CD4-positive, alpha-beta T cell treated with Interferon alpha-2 for 1 hour (primary cell): ENCODE measurements at places on chromosomes 12 and 14.

DNA sequence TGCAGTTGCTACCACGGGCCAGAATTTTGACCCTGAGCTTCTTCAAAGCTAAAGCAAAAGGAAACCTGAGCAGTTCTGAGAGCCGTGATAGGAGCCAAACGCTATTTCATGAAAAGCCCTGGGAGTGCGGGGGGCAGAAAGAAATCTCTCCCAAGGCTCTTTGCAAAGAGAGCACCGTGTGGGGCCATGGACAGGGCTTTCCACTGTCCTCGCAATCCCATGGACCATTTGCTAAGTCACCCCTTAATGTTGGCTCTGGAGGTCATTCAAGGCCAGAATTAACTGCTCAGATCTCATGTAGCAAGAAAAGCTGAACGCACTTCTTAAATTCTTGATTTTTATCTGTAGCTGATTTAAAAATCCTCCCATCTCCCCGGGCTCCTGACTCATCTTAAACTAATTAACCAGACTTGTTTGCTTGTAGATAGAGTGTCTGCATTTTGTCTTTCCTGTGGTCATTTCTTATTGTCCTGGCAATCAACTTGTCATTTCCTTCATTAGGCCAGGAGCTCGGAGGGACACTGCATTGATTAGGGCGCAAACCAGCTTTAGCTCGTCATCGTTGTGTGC, 24.8 kb downstream of the CLSTN3 start:
- DNase-seq, result no peak

DNA sequence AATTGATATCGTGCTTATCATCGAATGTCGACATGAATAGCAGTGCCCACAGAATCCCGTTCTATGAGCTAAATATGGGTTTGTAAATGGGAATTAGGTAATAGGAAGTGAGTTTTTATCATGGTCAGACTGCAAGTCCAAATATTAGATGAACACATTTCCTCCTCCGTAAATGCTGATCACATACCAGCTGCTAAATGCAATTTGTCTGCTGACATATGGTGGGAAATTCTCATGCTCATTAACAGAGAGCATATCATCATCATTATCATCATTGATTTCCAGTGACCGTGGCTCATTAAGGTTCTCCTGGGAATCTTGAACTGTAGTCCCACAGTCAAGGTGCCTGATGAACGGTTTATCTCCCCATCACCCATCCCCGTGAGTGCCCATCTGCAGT, 998.8 kb upstream of the TMEM132C start:
- no peak for DNase-seq

DNA sequence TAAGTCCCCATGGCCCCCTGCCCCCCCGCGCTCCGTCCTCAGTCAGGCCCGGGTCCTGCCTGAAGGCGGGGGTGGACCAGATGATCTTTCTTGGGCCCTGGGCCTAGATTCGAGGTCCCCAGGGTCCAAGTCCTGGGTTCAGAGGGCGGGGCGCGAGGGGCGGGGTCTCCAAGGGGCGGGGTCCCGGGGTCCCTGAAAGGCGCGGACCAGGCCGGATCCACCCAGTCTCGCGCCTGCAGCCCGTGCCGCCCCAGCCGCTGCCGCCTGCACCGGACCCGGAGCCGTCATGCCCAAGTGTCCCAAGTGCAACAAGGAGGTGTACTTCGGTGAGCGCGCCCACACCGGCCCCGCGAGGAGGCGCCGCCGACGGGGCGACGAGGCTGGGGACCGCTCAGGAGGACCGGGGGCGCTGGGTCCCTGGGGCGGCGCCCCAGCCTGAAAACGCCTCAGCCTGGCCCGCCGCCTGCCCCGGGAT, 325 bp downstream of the CRIP1 start:
- DNase-seq, result peak; percentile 79

- DNase-seq, result no peak
These were observed 7.5 kb upstream of the IFT81 start for GRCh38 chr12:110116623-110117022.

DNA sequence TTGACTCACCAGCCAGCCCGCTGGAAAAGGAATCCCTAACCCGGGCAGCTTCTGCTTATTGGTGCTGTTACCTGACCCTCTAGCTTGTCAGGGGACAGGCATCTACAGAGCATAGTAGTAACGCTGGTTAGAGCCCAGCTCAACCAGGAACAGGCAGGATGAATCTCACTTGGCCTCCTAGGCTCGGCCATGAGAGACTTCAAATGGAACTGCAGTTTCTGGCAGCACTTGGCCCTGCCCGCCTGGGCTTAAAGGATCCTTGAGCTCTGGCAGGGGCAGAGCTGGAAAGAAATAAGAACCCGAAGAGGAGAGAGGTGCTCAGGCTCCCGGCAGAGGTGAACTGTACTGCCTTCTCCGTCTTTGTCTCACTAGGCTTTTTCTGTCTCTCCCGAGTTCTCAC, 2.3 kb upstream of the LHX5 start:
- DNase-seq, result no peak

DNA sequence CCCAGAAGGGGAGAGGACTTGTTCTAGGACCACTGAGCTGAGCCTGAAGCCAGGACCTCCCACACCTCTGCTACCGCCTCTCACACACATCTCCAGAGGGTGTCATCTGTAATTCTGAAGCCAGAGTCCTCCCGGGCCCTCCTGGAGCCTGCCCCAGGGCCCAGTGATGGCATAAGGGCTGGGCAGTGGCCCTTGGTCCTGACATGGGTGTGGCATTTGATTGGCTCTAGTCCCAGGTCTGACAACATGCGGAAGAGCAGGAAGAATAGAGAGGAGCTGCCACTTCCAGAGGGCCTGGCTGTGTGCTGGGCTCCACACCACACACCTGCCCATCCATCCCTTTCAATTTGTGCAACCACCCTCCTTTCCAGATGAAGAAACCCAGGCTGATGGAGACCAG, 144.3 kb upstream of the GSC start:
- no peak for DNase-seq

DNA sequence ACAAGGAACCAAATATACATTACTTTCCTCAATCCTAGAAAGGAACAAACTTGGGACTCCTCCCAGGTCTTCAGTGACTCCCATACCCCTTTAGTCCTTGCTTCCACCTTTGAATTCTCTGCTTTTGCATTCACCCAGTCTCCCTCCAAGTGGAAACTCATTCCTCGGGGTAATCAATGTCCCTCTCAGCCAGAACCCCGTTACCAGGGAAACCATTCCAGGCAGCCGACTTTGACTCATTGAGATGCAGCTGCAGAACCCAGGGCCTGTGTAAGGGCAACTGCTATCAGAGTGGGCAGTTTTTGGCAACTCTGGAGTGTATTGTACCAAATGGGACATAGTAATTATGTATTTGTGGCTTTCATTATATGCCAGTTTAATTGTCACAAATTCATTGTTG, 186.2 kb downstream of the NRXN3 start:
- DNase-seq, result no peak

DNA sequence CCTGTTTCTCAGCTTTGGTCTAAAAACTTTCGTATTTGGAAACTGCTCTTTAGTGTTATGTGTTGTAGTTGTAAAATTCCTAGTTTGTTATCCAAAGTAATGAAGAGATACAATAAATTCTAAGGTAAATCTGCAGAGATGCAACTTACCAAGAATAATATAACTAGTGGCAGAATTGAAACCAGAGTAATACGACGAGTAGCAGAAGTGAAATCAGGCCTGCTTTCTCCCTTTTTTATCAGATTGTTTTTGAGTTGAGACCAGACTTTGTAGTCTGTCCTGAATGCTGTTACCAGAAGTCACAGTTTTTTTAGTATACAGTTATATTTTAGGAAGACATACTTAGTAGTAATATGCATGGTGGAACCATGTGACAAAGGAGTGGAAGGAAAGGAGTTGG, 12.5 kb downstream of the PAPOLA start:
- DNase-seq, result no peak

- DNase-seq, result peak; percentile 73
These were observed 1.6 kb downstream of the TMEM121 start for GRCh38 chr14:105527826-105528585.

DNA sequence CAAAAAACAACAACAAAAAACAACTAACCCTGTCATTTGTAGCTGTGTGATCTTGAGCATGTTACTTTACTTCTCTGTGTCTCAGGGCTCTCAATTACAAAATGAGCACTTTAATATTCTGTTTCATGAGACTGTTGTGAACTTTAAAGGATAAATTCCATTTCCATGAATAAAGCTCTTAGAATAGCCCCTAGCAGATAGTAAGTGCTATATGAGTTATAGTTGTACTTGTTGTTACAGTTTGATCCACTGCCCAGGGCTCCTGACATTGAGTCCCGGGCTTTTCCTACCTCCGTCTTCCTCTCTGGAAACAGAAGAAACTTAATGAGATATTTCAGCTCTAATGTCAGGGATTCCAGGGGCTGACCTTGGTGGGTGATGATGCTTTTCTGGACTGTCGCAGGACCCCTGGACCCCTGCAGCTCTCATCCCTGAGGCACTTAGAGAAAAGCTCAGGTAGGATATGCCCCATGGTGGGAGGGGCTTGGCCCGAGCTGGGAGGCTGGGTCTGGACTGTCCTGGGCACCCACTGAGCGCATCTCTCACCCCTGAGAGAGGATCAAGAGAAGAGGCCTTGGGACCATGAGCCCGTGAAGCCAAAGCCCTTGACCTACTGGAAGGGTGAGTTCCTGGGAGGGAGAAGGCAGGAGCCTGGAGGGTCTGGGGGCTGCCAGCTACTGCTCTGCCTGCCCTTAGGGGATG, 5.1 kb downstream of the P3H3 start:
- DNase-seq, result no peak

DNA sequence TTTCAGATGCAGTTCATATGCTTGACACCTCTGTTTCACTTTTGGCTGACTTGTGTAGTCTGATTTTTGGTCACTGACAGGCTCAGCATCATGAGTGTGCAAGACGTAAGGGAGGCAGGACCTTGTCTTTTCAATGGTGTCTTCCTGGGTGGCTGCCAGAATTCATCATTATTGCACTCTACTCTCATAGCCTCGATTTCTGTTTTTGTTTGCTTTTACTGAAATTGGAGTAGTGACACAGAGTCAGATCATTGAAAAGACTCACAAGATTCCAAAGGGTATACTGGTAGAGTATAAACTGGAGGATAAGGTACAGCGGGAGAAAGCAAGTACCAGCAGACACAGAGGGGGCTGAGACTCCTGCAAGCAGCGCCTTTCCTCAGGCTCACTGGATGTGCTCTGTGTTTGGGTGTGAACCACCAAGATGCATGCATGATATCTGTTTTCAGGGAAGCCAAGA, 126.3 kb upstream of the FGD4 start:
- no peak for DNase-seq

DNA sequence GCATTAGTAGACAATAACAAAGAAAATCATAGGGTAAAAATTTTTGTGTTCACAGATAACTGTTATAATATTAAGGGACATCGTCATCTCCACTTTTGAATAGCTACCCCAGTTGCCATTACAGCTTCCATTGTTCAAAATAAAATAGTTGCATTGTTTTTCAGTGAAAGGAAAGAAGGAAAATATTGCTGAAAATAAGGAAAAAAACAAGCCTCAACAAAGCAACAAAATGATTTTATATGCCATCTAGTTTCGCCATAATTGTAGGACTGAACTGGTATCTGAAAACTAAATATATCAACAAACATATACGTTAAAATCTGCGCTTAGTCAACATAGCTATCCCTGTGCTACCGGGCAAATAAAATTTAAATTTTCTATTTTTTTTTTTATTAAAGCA, 3.3 kb downstream of the CDK17 start:
- DNase-seq, result no peak

- DNase-seq, result no peak
These were observed 215.0 kb downstream of the KIF26A start for GRCh38 chr14:104353221-104353920.

GRCh38 chr14:95892142-95892541, 15.5 kb downstream of the TUNAR start:
- DNase-seq, result no peak

DNA sequence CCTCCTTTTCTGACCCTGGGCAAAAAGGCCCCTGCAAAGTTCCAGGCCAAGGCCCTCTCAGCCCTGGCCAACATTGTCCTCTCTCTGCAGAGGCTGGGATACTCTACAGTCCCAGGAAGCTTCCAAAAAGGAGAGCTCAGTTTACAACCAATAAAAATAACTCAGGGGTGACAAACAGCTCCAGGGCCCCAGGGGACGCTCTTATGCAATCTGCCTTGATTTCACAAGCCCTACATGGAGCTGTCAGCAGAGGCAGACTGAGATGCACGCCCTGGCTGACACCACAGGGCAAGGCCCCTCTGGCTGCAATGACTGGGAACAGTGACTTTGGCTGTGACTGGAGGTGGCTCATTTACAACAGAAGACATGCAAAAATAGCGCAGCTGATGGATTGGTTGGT, 129.0 kb upstream of the MED13L start:
- DNase-seq, result peak; percentile 10

DNA sequence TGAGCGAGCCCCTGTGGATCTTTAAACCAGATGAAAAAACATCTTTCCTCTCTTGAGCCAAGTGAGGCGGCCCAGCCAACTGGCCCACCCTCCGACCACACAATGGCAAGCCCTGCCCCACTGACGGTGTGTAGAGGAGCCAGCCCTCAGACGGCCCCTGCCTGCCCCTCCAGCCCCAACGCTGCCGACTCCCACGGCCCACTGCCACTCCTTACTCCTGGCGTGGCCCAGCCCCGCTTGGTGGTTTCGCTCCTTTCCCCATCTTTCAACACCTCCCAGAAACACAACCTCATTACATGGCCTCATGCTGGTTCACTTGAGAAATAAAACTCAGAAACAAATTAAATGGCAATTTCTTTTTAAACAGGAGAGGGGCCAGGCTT, 80.6 kb upstream of the DICER1 start:
- no peak for DNase-seq

- DNase-seq, result no peak
These were observed 35.7 kb upstream of the PRMT8 start for GRCh38 chr12:3455312-3455711.

GRCh38 chr12:112409064-112409905, at the start of gene RPL6:
Gene RPL6, minus strand, starts transcription at chr12:112409605. Its CDS starts 949 bp downstream, at chr12:112408656.
- peak; percentile 90 for DNase-seq

DNA sequence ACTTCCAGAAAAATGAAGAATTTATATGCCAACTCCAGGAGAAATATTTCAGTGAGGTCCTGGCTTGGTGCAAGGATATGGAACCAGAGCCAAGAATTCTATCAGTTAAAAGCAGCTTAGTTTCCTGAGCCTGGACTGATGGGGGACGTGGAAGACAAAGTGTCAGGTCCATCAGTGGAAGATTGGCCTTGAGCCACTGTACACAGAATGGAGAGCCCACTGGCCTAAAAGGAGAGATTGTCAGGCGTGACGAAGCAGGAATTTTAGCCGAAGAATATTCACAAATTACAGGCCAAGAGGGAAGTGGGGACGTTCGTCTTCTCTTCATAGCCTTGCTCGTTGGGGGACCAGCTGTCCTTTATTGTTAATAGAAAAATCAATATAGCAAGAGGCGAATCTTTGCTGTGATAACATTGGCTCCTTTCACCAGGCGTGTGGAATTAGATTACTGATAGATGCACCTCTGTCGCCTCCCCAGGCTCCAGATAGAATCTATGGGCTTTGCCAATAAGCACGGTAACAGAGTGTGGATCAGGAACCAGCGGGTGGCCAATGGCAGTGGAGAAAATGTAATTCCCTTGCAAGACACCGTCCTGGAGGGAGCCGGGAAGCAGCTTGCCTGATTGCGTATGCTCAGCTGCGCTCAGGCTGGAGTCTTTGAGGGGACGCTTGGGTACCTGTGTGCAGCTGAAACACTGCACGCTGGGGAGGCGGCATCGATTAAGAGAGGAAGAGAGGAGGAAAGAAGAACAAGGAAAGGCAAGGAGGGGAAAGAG, 56.4 kb downstream of the TMEM132C start:
- no peak for DNase-seq
